ENCODE measurements at places on chromosomes 1 and 21.

GRCh38 chr1:30744060-30744756 is 13.4 kb downstream of the LAPTM5 start:
- DNase-seq: no peak

- DNase-seq: no peak
Measured at GRCh38 chr21:41350436-41351155, 11.2 kb upstream of the MX2 start.

- no peak for DNase-seq
Measured at GRCh38 chr1:116942344-116942743, 32.6 kb downstream of the PTGFRN start.

DNA sequence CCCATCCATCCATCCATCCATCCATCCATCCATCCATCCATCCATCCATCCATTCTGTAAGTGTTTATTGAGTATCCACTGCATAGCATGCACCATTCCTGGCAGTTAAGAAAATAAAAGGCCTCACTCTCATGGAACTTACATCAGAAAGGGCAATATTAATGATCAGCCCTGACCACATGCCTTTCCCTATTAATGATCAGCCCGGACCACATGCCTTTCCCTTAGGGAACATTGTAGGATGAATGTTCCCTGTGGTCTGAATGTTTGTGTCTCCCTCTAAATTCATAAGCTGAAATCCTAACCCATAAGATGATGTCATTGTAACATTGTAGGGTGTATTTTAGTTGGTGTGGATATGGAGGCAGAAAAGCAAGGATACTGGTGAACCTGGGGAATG is 365.8 kb downstream of the KIF26B start:
- no peak for DNase-seq

- DNase-seq: peak; percentile 5
Measured at GRCh38 chr1:79711001-79711431, 704.5 kb upstream of the ADGRL4 start.
